MM.1S (cell line): ENCODE measurements at places on chromosomes 11 and 22.

DNA sequence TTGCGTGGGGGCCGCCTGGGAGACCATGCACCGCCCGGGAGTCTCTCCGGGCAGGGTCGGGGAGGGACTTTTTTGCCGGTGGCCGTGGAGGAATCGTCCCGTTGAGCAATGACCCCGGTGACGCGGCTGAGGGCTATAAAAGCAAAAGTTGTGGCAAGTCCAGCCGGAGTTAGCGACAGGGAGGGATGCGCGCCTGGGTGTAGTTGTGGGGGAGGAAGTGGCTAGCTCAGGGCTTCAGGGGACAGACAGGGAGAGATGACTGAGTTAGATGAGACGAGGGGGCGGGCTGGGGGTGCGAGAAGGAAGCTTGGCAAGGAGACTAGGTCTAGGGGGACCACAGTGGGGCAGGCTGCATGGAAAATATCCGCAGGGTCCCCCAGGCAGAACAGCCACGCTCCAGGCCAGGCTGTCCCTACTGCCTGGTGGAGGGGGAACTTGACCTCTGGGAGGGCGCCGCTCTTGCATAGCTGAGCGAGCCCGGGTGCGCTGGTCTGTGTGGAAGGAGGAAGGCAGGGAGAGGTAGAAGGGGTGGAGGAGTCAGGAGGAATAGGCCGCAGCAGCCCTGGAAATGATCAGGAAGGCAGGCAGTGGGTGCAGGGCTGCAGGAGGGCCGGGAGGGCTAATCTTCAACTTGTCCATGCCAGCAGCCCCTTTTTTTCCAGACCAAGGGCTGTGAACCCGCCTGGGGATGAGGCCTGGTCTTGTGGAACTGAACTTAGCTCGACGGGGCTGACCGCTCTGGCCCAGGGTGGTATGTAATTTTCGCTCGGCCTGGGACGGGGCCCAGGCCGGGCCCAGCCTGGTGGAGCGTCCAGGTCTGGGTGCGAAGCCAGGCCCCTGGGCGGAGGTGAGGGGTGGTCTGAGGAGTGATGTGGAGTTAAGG is at the start of gene NEAT1:
Gene NEAT1 (plus strand): TSS at position 166 of the 883 bp plus-strand sequence.
- peak; percentile 88 for DNase-seq

DNA sequence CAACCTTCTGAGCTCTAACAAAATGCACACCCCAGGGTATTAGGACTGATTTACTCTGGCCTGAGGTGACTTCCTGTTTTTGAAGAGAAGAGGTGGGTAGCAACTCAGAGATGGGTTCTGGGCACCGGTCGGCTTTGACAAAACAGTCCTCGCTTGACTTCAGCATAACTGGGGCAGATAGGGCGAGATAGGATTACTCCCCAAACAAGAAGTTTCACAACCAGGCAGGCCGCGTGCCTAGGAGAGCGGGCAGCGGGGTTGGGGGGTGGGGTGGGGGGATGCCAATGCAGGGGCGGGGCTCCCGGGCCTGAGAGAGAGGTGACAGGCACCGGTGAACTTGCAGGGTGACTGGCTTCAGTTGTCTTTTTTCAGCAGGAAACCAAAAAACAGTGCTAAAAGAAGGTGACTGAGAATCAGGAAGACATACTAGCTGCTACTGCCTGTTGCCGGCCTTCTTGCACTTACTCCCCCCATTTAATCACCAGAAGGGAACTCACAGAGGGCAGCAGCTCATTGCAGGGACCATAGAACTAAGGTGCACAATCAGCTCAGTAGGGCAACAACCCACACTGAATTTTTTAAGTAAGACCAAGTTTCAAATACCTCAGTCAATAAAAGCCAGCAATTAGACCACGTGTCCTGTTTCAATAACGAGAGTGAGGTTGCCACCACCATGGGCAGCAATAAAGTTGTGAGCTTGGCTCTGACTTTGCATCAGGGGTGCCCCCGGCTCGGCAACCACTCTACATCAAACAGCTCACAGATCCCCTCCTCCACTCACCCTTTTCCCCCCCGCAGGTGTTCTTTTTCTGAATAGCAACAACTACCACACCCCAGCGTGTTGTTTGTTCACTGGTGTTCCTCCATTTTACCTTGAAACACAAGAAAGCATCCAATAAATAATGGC is 37.2 kb upstream of the ETS1 start:
- peak; percentile 71 for DNase-seq

DNA sequence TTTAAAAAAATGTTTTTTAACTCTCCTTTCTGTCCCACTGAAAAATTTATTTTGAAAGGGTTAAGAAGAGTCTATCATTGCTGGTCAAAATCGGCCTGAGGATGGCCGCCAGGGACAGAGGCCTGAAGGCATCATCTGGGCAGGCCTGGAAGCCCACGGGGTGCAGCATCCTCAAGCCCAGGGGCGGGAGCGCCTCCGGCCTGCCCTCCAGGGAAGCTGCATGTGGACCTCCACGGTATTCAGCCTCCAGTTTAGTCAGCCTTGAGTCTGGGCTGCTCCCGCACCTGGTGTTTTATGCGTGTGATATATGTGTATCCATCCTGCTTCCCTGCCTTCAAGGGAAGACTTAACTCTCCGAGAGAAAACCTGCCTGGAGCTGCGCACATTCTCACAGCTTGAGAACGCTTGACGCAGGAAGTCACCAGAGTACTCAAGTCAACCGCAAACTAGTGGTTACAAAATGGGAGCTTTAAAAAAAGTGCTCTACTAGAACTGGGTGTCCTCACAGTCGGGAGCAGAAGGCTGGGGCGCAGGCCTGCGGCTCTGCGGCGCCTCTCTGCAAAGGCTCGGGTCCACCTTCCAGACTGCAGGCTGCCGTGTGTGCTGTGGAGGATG is 13.6 kb upstream of the BID start:
- DNase-seq, result no peak

- no peak for DNase-seq
Observed at GRCh38 chr11:7689239-7689638, 15.9 kb upstream of the CYB5R2 start.

DNA sequence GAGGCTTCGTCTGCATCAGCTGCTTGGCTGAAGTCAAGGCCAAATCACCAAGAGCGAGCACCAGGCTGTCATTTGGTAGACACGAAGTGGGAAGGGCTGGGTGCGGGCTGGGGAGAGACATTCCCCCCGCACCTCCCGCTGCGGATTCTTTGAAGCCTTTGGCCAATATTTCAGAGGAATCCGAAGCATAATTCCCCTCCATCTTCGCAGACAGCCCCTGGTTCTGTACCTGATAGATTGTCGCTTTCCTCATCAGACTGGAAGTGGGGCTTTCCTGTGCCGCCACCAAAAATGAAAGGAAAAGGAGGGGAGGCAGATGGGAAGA is 15.3 kb downstream of the BLID start:
- no peak for DNase-seq

DNA sequence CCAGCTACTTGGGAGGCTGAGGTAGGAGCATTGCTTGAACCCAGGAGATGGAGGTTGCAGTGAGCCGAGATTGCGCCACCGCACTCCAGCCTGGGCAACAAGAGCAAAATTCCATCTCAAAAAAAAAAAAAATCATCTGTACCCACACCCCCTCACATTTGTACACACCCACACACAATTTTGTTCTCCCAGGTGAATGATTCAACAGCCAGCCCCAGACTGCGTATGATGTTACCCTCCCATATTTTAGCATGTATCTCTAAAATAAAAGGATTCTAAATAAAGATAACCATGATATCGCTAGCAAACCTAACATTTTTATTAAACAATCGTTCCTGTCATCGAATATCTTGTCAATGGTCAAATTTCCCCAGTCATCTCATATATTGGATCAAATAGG is 65.8 kb downstream of the BRD1 start:
- no peak for DNase-seq

GRCh38 chr11:70873736-70874412 is 378.5 kb downstream of the SHANK2 start:
- DNase-seq, result no peak

DNA sequence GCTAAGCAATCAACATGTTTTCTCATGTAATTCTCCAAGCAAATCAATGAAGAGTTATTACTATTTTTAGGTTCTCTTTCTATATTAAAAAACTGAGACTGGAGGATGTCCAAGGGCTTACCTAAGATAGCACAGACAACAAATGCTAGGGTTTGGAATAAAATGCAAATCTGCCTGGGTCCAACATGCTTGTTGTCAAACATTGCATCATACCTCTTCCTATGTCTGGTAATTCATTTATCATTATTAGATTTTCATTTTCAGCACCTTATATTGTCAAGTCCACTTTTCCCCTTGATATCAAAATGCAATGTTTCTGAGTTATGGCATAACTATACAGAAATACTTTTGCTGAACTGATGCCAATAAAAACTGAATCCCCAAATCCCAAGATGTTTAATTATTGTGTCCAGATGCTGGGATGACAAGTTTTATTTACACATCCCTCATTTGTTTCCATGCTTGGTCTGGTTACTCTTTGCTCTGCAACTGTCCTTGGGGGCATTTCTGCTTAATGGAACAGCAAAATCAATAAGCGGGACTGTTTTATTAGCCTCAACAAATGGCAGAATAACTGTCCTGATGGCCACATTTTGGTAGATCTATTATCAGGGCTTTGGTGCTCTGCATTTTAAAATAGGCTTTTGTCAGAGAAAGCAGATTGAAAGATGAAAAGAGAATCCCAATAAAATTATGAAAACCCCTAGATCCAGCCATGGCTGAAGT is 86.0 kb downstream of the C11orf87 start:
- no peak for DNase-seq

- DNase-seq, result peak; percentile 91
Observed at GRCh38 chr11:68271023-68271780, 571 bp downstream of the C11orf24 start.

DNA sequence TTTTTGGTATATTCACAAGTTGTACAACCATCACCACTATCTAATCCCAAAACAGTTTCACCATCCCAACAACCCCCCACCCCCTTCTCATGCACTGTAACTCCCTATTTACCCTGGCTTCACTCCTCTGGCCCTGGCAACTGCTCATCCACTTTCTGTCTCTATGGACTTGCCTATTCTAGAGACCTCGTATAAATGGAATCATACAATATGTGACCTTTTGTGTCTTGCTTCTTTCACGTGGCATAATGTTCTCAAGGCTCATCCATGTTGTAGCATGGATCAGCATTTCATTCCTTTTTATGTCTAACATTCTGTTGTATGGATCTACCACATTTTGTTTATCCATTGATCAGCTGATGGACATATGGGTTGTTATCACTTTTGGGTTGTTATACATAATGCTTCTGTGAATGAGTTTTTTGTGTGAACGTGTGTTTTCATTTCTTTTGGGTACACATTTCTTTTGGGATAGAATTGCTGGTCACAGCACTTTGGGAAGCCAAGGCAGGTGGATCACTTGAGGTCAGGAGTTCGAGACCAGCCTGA is 46.1 kb downstream of the GDPD5 start:
- DNase-seq, result no peak

DNA sequence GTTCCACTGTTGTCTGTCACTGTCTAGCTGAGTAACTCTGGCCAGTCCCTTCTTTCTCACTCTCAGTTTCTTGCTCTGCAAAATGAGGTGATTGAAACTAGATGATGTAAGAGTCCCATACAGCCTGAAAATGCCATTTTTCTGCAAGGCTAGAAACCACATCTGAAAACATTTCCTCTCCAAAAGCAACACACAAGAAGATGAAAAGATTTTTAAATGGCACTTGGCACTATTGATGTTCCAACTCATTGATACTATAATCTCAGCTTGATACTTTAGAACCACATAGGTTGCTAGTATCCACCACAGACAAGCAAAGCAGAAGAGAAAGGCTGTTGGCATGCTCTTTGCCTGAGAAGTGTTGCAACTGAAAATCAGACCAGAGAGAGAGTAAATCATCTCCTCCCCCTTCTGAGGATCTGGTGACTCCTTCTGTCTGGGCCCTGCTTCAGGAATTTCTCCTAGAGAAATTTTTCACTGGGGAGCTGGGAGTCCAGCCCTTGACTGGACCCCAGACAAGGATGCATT is 1217.9 kb downstream of the LRRC4C start:
- peak; percentile 79 for DNase-seq

DNA sequence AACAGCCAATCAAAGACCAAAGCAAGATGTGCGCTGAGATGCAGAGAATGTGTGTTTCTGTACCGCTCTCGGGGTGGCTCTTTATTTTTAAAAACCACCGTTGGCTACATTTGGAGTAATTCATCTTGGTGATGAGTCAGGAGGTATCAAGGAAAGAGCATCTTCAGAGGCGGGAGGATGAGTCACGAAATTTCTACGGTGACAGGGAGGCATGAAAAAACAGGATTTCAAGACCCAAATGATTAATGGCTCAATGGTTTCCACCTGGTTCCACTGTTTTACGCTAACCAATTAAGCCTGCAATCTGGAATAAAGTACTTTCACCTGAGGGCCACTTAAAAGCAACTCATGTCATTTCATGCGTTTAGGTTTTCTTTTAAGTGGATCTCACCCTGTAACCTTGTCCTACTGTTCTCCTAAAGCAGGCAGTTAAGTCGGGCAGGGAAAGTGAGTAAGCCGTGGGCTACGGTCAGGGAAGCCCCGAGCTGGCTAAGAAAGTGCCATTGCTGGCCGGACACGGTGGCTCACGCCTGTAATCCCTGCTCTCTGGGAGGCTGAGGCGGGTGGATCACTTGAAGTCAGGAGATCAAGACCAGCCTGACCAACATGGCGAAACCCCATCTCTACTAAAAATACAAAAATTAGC is 74.6 kb downstream of the CELSR1 start:
- no peak for DNase-seq

DNA sequence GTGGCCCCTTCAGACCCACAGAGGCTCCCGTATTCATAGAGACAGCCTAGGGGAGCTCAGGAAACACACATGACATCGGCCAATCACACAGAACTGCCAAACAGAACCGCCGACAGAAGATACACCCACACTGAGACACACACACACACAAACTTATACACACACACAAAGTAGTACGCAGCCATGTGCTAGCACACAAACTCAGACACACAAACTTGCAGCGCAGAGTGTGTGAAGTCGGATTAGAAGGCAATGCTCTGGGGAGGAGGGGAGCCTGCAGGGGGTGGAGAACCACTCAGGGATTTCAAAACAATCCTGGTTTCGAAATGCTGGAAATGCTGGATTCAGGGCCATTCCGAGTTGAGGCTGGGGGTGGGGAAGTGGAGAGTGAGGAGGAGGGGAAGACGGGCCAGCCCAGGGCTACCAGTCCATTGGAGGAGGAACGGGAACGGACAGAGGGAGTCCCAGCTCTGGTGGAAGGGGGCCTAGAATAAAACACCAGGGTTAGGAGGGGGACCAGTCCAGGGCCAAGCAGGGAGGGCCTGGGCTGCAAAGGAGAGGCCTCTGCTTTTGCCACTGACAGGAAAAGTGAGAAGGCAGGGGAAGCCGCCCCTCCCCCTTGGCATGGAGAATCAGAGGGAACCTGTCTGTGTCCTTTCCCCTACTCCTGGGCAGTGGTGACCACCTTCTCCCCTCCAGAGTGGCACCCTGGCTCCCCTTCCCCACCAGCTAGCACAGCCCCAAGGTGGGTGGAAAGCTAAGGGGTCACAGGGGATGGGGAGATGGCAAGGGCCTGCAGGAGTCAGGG is 4.4 kb downstream of the BCL9L start:
- no peak for DNase-seq

GRCh38 chr11:89184021-89184420 is 6.3 kb downstream of the TYR start:
- no peak for DNase-seq

GRCh38 chr22:45667486-45667885 is 4.1 kb upstream of the ATXN10 start:
- DNase-seq, result no peak
